Upper lobe of left lung (tissue), 6 donors: ENCODE measurements at places on chromosomes 16 and 17. TPM values are rescaled to one million over a fixed set of nuclear protein-coding genes. Genes with fewer than 3 reads are reported as not detected.

GRCh38 chr16:19507867-19508266 lies 14.0 kb downstream of the GDE1 start:
- DNase-seq = no peak

- peak; percentile 89 for DNase-seq
Measured at GRCh38 chr17:82668631-82669099, 20.4 kb upstream of the WDR45B start.

Gene KRTAP1-1
- total RNA-seq = not detected

DNA sequence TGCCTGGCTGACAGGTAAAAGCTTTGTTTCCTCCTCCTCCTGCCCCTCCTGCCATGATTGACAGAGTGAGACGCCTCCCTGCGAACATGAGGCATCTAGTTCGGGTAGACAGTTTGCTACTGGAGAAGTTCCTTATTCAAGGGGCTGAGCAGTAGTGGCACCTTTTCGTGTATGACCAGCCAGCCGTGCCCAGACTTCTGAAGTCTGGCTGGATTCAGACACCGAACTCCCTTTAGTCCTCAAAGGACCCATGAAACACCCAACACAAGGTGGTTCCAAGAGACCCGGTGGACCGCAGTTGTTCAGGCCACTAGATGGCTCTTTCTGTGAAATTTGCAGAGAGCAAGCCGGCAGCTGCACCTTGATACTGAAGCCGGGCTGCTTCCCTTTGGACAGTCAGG lies 192.8 kb downstream of the XYLT1 start:
- DNase-seq = peak; percentile 24

DNA sequence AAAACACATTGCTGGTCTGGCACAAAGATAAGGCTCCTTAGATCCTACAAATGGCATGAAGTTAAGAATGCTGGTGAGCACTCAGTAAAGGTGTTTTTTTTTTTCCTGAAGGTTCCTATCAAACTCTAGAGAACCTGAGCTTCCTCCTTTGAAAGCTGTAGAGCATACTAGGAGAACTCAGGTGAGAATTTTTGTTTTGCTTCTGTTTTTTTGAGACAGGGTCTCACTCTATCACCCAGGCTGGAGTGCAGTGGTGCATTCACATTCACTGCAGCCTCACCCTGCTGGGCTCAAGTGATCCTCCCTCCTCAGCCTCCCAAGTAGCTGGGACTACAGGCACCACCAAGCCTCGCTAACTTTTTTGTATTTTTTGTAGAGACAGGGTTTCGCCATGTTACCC lies 21.0 kb upstream of the CIITA start:
- DNase-seq = no peak

DNA sequence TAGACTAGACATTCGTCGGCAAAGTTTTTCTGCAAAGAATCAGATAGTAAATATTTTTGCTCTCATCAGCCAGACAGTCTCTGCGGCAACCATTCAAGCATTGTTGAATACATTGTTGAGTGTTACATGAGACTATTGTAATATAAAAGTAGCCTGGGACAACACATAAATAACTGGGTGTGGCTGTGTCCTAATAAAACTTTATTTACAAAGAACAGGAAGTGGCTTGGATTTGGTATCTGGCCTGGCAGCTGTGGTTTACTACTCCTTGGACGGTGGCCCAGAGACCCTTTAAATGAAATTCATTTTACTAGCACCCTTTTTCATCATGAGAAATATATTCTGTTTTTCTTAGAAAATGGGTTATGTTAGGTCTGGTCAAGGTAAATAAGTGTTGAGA lies 297.2 kb downstream of the WWOX start:
- DNase-seq = no peak

Gene PRSS36
- total RNA-seq = 5.6 TPM

Gene TMED6
- 0.43 TPM for total RNA-seq

GRCh38 chr17:74784125-74784810 lies 8.1 kb upstream of the NAT9 start:
- DNase-seq = no peak

GRCh38 chr16:28604186-28604565 lies 5.7 kb downstream of the SULT1A1 start:
- DNase-seq = no peak

DNA sequence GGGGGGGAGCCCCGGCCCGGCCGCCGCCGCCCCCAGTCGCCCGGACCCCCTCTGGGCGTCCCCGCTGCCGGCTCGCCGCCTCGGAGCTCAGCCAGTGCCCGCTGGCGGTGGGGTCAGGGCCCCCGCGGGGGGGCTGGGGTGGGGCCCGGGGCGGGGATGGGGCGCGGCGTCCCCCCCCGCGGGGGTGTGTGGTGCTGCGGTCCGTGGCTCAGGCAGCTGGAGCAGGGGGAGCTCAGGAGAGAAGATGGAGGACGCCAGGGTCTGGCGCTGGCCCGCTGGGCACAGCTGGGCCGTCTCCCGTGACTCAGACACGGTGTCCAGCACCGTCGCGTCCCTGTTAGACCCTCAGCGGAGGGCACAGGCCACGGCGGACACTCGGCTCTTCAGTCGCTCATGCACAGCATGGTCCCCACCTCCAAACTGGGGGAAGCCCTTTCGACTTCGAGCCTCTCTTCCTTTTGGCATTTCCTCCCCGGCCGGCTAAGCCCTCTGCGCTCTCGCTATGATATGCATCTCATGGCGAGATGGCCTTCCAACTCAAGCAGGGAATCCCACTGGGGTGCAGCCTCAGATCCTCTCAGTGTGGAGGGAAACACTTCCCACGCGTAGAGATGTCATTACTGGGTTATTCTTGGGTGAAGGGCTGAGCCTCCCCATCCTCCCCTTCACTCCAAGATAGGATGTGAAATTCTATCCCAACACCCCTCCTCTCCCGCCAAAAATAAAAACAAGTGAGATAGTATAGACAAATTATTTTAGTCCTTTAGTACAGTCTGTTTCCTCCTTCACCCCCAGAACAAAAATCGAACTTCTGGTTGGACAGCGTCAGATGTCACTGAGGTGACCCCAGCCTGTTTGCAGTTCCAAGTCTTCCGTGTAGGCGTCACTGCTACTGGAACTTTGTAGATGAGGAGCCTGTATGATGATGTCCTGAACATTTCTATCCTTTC lies 522 bp upstream of the VEZF1 start:
- no peak for DNase-seq

Gene OR1F1
- total RNA-seq = not detected

DNA sequence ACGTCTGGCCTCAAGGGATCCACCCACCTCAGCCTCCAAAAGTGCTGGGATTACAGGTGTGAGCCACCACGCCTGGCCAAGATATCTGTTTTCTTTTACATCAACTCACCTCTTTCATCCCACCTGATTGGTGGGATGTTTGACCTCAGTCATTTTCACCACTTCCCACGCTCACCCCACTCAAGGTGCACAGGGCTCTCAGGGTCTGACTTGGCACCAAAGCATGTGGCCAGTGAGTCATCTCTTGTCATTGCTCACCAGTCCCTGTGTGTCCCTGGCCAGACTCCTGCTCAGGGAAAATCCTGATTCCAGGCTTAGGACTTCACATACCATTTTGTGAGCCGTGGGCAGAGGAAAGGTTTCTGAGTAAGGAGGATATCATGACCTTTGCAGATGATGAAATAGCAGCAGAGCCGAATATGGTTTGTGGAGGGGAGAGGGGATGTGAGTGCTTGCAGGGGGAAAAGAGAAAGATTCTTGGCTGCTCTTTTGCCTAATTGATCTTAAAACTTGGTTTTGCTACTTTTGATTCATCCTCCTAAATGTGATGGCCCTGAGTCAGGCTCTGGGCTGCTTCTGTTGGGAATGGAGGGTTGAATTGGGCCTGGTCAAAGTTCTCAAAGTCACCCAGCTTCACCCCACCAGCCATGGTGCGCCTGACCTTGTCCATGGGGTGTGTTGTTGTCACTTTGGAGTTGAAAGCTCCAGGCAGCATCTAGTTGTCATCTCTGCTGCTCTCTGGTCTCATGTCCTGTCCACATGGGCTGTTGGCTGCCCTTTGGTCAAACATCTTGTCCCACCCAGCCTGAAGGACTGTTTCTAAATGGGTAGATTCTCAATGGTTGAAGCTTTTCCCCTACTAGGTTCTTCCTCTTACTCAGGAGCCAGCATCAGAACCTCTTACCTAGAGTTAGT lies 6.0 kb upstream of the KCNH6 start:
- no peak for DNase-seq

DNA sequence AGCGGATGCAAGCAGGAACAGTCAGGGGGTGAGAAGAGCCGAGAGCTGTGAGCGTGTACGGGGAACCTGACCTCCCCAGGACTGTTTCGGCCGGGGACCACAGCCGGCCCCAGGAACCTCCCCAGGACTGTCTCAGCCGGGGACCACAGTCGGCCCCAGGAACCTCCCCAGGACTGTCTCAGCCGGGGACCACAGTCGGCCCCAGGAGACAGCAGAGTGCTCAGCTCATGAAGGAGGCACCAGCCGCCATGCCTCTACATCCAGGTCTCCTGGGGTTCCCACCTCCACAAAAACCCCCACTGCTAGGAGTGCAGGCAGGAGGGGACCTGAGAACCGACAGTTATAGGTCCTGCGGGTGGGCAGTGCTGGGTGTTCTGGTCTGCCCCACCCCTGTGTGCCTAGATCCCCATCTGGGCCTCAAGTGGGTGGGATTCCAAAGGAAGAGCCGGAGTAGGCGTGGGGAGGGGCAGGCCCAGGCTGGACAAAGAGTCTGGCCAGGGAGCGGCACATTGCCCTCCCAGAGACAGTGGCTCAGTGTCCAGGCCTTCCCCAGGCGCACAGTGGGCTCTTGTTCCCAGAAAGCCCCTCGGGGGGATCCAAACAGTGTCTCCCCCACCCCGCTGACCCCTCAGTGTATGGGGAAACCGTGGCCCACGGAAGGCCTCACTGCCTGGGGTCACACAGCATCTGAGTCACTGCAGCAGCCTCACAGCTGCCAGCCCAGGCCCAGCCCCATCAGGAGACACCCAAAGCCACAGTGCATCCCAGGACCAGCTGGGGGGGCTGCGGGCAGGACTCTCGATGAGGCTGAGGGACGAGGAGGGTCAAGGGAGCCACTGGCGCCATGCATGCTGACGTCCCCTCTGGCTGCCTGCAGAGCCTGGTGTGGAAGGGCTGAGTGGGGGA lies 4.3 kb downstream of the RHBDF1 start:
- no peak for DNase-seq

Gene HBQ1
- not detected for total RNA-seq

Gene CBFA2T3
- total RNA-seq = 4.1 TPM

DNA sequence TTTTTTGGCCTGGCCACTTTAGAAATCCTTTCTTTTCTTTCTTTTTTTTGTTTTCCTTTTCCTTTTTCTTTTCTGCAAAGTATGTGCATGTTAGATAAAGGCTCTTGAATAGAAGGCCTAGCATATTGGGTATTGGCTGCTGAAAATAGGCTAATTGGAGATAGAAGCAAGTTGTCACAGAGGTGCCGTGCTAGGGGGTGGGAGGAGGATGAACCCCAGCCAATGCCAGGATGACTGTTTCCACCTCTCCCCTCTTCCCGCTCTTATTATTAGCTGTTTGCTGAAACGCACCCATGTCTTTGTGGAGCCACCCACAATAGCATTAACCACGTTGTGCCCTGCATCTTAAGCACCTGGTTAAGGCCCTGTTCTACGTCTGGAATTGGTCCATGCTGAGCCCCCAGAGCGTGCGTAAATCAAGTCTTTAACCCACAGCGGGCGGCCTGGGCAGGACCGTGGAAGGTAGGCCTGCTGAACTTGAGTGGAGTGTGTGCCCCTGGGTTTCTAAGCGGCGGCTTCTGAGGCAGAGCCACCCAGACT lies 123.6 kb downstream of the MSI2 start:
- no peak for DNase-seq

DNA sequence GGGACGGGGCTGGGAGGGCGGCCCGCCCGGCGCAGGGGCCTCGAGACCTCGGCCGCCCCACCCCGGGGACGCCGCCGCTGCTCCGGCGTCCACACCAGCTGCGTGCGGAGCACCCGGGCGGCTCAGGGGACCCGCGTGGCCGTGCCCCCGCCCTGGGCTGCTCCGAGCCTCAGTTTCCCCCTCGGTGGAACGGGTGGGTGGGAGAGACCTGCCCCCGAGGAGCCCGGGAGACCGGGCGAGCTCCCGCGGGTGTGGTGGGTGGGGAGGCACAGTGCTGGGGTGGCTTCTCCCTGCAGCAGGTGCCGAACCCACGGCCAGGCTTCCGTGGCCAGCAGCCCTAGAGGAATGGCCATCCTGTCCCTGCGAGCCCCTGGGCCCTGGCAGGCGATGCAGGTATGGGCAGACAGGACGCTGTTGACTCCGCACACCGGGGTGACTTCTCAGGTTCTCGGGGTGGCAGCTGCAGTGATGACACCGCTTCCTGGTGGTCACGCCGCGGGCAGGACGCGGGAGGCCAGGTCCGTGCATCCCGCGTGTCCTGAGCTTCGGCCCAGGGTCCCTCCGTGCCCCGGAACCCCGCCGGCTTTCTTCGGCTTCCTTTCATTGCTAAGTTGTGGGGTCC lies 677 bp downstream of the DEF8 start:
- DNase-seq = no peak

DNA sequence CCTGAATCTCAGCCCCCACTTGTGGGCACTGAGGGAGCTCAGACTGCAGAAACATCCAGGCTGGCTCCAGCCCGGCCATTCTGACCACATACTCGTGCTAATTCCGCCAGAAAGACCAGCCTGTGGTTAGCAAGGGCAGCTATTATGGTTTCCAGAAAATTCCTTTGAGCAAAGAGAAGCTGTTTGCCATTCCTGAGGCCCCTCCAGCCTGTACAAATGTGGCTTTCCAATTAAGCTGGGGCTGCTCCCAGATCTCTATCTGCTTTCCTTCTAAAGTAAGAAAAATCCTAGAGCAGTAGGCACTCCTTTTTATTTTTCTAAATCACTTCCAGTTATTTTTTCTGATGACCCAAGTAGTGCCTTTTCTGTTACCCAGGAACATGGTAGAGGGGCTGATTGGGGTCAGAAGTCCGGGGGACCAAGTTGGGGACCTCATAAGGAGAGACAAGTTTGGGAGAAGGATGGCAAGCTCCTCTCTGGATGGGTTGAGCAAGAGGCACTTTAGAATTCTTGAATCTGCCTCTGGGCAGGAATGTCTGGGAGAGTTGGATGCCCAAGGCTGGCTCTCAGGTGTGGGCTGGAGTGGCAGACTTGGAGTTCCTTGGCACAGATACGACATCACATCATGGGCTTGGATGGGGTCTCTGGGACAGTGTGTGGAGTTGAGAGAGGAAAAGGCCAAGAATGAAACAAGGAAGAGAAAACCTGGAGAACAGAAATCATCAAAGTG lies 83.3 kb upstream of the TNRC6C start:
- DNase-seq = no peak

- peak; percentile 56 for DNase-seq
Measured at GRCh38 chr17:58507123-58507634, 7.3 kb downstream of the MTMR4 start.

- no peak for DNase-seq
Measured at GRCh38 chr16:68444056-68444657, 4.2 kb downstream of the SMPD3 start.

Gene TPSG1
- total RNA-seq = 38.8 TPM

- DNase-seq = no peak
Measured at GRCh38 chr16:55778757-55779156, 54.1 kb downstream of the CES1 start.

DNA sequence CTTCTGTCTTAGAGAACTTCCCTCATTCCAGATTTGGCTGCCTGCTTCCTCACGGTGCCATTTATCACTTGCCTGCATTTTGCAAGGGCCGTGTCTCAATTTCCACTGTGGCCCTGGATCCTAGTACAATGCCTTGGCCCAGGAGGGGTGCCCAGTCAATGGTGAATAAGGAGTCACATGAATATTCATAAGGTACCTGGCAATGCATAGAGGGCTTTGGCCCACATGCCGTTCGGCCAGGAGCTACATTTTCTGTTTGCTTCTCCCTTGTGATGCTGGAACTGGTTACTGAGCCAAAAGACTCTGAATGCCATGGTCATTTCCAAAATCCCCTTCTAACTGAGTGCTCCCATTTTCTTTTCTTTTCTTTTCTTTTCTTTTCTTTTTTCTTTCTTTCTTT lies 4.8 kb upstream of the PIRT start:
- no peak for DNase-seq
